Stimulated activated CD8-positive, alpha-beta memory T cell treated with anti-CD3 and anti-CD28 coated beads, Interleukin-2, amount 100 ng/mL, for 1 hour (primary cell): ENCODE measurements at places on chromosomes 3 and 15.

DNA sequence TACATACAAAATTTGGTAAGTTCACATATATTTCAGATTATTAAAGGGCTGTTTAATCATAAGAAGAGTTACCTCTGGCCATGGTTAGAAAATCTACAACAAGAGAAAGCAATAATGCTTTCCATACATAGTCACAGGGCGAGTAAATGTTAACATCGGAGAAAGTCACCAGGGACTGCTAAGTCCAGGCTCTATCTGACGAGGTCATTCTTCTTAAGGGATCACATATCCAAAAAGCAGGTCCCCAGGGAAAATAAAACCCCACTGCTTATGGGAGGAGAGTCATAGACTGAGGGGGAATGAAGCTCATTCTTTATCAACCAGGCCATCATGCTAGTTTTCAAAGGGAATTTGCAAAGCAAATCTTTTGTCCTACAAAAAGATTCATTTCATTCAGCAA lies 3.1 kb downstream of the PCYT1A start:
- DNase-seq = no peak

DNA sequence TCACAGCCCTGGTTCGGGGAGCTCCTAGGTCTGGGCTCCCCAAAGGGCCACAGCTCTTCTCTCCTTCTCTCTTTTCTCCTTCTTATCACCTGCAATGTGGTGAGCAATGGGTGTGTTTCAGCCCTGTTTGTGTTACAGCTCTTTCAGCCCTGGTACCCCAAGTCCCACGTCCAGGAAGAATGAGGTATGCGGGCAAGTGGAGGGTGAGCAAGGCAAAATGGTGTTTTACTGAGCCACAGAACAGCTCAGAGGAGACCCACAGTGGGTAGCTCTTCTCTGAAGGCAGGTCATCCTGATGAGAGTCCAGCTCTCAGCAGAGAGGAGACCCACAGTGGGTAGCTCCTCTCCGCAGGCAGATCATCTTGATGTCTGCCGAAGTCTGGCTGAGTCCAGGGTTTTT lies 86.8 kb downstream of the BFSP2 start:
- DNase-seq = no peak

- DNase-seq = no peak
These were observed 559 bp downstream of the SENP5 start for GRCh38 chr3:196868297-196868661.

DNA sequence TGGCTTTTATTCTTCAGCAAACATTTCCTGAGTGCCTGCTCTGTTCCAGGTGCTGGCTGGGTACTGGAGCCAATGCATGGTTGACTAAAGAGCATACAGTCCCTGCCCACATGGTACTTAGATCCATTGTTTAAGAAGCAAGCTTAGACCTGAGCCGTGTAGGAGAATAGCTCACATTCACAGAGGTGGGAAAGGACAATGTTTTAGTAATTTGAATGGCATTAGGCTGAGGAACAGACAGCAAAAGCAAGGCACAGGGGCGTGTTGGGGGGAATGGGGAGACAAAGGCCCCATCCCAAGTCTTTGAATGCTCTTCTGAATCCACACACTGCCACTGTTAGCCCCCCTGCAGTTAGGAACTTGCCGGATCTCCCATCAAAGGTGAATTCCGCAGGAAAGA lies 388.2 kb upstream of the RGMA start:
- no peak for DNase-seq

- no peak for DNase-seq
These were observed 32.4 kb downstream of the POC1A start for GRCh38 chr3:52121813-52122212.

DNA sequence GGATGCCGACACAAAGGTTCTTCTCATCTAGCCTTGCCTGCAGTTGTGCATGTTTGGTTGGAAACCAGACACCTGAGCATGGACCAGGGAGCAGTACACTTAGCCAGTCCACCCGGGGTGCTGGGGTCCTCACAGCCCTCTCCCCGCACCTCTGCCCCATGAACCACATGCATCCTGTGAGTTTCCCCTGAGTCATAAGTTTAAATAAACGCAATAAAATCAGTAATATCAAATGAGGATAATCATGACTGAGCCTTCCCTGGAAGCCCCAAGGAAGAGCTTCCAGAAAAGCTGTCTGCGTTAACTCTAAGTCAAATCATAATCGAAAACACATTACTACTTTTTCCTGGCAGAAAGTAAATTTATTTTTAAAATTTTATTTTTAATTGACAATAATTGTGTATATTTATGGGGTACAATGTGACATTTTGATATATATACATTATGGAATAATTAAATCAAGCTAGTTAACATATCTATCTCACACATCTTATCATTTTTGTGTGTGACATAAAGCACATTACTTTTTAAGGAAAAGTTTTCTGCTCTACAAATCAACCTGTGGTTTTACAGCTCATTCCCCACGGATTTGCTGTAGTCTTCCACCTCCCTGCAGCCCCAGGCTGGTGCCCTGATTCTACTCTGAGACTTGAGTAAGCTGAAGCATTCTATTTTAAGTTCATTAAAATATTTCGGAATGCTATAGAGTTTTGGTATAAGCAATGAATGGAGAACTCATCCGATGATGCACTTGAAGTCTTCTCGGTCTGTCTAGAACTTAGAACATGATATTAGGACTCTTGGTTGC lies 166.0 kb upstream of the EIF1B start:
- DNase-seq = no peak

DNA sequence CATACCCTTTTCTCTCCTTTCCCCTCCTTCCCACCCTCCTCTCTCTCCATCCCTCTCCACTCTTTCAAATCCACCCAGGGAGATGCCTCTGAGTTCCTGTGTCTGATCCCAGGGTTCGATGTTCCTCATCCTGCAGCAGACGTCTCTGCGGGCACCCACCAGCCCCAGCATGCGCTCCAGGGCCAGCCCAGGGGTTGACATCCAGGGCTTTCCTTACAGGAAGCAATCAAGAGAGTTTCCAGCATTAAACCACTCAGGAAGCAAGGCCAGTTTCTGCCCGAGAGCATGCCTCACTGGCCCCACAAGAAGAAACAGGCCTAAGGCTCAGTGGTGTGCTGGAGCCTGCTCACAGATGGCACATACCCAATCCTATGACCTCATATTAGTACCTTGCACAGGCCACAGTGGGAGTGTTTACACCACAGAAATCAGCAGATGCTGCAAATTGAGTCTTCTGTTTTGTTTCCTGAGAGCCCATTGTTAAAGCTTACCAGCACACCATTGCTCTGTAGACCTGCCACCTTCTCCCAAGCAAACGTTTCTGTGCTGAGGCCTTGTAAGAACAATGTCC lies 13.2 kb downstream of the SLC6A1 start:
- DNase-seq = no peak

- no peak for DNase-seq
These were observed 39.3 kb downstream of the NKIRAS1 start for GRCh38 chr3:23877329-23877980.
